Stimulated activated CD4-positive, alpha-beta T cell treated with anti-CD3 and anti-CD28 coated beads, Interleukin-1b, Interleukin-23, amount 100 ng/mL, for 4 hours (primary cell): ENCODE measurements at places on chromosomes 1 and 21.

DNA sequence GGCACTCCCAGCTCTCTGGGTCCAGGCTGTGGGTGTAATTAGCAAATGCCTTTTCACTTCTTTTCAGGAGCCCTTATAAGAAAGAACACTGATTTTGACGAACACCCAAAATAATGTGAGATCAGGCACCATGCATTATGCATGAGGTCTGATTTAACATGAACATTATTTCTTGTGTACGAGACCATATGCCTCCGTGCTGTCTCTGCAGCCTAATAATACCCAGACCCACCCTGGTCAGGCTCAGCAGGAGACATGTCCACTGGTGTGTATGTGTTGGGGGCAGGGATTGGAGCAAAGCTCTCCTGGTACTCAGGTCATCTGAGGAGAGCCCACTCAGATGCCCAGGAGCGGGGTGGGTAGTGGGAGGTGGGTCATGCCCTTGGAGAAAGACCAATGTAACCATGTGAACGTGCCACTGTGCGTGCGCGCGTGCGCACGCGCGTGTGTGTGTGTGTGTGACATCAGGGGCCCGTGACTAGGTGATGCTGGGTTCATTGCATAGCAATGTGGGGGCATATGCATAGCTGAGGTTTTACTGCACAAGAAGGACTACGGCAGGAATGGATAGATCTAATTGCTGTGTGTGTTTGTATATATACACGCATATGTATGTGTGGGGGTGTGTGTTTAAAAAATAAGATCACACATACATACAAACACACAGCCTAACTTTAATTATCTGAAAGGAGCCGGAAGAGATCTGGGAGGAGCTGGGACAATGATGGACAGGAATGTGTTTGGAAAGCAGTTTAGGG is 7.1 kb downstream of the POU3F1 start:
- DNase-seq: no peak

GRCh38 chr1:118958140-118958539 is 30.0 kb downstream of the TBX15 start:
- no peak for DNase-seq

GRCh38 chr1:167860231-167860923 is 53.6 kb downstream of the ADCY10 start:
- DNase-seq: no peak

DNA sequence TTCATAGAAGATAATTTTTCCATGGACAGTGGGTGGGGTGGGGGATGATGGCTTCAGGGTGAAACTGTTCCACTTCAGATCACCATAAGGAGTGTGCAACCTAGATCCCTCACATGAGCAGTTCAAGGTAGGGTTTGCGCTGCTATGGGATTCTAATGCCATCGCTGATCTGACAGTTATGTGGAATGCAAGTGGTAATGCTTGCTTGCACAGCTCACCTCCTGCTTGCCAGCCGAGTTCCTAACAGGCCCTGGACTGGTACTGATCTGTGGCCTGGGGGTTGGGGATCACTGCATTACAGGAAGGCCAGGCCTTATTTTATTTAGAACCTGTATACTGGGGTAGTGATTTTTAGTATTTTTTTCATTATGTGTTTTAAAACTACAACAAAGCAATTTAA is 22.0 kb downstream of the MAN1A2 start:
- no peak for DNase-seq

GRCh38 chr1:24694380-24694843 is 50.8 kb upstream of the CLIC4 start:
- DNase-seq: no peak

- DNase-seq: no peak
Observed at GRCh38 chr21:17397703-17398102, 115.1 kb upstream of the CXADR start.

- no peak for DNase-seq
Observed at GRCh38 chr1:114286960-114287359, 133.3 kb upstream of the SYT6 start.

- no peak for DNase-seq
Observed at GRCh38 chr1:9069326-9070100, at the start of gene SLC2A5. Gene SLC2A5, minus strand, starts transcription at chr1:9069635. Its CDS starts 99 bp downstream, at chr1:9069536.

- DNase-seq: no peak
Observed at GRCh38 chr1:45230537-45230936, 24.1 kb upstream of the ZSWIM5 start.

- no peak for DNase-seq
Observed at GRCh38 chr1:116564426-116564825, 6.4 kb downstream of the CD58 start.

DNA sequence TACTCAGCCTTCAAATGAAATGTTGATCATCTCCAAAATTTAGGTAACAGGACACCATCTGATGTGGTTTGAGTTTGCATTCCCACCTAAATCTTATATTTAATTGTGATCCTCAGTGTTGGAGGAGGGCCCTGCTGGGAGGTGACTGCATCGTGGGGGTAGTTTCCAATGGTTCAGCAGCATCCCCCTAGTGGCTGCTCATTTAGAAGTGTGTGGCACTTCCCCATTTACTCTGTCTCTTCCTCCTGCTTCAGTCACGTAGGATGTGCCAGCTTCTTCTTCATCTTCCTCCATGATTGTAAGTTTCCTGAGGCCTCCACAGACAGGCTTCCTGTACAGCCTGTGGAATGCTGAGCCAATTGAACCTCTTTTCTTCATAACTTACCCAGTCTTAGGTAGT is 731.2 kb downstream of the USP25 start:
- DNase-seq: no peak

GRCh38 chr1:83860490-83861221 is 138.3 kb downstream of the TTLL7 start:
- peak; percentile 77 for DNase-seq

DNA sequence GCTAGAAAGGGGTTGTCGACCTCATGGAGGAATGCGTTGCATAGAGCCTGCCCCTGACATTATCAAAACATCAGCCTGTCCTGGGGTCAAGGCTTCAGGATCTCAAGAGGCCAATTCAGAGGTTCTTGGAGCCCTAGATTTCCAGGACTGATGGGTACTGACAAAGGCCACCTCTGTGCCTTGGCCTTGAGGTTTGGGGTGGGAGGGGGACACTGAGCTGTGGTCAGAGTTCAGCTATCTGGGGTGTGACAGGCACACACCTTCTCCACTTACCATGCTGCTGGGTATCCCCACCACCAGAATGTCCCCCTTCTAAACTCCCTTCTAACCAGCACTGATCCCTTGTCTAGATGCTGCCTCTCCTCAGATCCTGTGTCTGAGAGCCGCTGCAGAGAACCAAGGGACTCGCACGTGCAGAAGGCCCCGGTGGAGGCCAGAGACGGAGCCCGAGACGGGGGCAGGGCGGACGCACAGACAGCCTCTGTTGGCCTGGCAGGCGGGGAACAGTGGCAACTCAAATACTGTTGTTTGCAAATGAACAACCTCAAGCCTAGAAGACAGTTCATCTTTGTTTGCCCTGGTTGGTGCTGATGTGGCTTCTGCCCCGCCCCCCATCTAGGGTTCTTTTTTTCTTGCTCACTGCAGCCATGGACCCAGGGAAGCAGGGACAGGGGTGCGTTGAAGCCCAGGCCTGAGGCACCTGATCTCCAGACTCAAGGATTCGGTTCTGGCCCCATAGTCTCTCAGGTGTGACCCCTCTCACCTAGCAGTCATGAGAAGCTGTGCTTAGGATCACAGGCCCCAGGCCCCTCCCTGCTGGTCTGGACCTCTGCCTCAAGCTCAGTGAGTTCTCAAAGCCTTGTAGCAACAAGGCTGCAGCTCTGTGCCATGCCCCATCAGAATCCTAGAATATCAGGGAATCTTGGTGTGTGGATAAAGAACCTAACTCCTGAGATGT is 28.1 kb upstream of the CSF1 start:
- DNase-seq: no peak

DNA sequence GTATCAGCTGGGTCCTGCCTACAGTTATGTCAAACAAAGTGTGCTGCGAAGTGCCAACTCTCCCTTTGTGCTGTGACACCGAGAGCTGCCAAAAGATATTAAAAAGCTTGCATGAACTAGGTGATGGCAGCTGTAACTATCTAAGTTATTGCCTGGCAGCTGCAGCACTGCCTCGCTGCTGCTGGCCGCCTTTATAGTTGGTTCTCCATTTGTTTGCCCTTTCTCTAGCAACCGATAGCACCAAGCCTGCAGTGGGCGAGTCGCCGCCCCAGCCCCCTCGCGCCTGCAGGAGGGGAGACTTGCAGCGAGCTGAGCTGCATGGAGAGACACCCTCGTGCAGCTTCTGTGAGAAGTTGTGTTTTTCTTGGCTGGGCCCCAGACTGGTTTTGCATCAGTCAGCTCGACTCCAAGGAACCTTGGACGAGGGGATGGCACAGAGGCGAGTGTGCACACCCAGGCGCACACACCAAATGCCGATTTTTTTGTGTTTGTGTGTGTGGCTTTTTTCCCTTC is 330.6 kb downstream of the RPS6KC1 start:
- DNase-seq: no peak

DNA sequence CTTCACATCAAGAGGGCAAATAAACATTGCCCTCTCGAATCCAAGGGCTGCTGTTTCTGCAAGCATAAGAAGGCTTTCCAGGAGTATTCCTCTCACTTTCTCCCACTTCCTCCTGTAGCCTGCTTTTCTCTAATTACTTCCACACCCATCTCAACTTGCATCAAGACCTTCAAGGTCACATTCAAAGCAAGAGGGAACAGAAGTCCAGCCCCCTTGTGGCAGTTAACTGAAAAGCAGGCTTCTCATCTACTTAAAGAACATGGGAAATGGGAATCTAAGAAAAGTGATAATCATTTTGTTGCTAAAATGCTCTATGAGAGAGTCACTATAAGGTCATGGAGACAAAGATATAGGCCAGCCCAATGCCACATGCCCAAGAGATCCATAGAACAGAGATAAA is 874.4 kb downstream of the KCNT2 start:
- DNase-seq: no peak

DNA sequence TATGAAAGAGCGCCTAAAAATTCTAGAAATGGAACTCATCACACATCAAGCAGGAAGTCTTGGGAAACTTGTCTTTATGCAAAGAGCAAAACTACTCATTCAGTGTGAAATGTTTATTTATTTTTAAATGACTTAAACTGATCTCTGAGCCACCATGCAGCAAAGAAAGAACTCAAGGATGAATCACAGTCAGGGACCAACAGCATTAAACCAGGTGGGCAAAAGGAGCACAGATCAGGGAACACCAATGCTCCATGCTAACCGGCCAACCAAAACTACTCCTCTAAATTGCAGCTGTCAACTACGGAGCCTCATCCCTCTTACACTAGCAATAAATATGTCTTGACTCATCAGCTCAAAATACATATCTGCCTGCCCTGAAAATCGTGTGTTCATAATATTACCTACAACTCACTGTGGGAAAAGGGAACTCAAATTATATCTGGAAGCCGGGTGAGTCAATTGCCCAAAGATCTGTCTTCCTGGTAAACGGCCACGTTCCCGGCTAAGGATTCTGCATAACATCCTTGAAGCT is 129.2 kb downstream of the PTPN14 start:
- no peak for DNase-seq

GRCh38 chr21:16583556-16583955 is 853.8 kb downstream of the USP25 start:
- no peak for DNase-seq

- no peak for DNase-seq
Observed at GRCh38 chr21:16492892-16493291, 763.1 kb downstream of the USP25 start.

DNA sequence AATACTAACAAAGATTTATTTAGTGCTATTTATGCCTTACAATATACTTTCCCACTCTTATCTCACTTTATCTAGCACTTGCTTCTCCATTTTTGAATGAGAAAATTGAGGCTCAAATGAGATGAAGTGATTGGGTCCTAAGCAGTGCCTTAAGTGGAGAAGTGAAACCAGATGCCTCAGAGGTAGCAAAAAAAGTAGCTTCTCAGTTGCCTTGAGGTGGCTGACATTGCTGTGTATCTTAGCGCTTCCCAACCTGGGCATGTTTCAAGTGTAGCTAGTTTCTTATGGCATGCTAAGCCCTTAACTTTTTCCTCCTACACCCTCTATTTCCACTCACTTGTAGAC is 390.4 kb downstream of the OMA1 start:
- no peak for DNase-seq

DNA sequence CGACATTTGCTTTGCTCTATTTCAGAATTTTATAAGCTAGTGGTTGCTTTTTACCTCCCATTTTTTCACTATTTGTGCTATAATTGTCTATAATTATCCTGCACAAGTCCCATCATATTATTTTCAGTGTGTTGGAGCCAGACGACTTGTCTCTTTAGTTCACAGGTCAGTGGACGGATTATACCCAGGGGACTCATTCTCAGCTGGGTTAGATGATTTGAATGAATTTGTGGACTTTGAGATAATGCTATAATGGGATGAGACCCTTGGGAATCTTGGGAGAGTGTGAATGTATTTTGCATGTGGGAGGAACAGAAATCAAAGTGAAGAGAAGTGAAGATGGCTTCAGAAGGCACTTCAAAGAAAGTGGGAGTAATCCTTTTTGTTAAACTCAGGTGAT is 31.5 kb upstream of the KCNK1 start:
- DNase-seq: no peak

DNA sequence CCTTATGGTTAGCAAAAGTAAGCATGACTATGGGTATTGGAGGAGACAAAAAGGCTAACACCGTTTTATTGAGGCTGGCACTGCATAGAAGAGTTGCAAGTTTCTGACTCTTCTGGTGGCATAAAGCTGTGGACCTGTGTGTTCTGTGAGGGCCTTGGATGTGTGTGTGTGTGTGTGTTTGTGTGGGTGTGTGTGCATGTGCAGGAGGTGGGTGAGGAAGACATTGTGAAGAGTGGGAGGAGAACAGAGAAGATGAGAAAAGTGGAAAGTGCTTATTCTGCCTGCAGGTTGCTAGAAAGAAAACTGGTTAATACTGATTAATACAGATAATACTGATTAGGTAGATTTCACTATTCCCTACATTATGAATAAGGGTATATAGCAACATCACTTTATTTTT is 12.6 kb downstream of the SLC22A15 start:
- DNase-seq: no peak

- DNase-seq: no peak
Observed at GRCh38 chr1:225191199-225191753, 236.6 kb downstream of the LBR start.

DNA sequence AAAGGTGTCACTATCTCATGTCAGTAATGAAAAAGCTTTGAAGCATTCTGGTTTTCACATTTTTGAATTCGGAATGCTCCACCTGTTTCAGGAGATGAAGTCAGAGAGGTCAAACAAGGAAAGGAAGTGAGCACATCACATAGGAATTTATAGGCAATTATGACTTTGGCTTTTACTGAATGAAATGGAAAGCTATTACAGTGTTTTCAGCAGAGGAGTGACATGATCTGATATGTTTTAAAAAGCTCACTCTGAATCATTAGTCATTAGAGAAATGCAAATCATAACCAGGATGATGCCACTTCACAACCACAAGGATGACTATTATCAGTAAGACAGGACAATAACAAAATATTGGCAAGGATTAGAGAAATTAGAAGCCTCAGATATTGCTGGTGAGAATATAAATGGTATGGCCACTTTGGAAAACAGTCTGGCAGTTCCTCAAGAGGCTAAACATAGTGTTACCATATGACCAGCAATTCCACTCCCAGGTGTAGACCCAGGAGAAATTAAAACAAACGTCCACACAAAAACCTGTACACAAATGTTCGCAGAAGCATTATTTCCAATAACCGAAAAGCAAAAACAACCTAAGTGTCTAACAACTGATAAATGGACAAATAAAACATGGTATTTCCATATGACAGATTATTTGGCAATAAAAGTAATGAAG is 7.5 kb downstream of the TAF1A start:
- DNase-seq: no peak
